Right ventricle myocardium superior (tissue), 1 donor: ENCODE measurements at places on chromosomes 6 and 20.

DNA sequence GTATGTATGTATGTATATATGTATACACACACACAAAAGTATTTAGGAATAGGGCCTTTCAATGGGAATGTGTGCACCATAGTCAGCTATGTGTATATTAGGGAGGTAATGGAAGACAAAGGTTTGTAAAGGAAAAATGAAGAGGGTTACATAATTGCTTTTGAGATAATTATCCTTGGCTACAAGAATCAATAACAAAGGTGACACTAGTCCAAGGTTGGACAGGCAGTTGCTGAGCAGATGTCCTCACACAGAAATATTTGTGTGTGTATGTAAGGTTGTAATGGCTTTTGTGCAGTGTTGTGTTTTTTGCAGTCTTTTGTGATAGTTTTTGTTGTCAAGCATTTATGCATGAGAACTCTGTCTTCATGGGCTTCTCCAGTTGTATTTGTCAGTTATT, 157.9 kb upstream of the MARCKS start:
- DNase-seq = no peak

DNA sequence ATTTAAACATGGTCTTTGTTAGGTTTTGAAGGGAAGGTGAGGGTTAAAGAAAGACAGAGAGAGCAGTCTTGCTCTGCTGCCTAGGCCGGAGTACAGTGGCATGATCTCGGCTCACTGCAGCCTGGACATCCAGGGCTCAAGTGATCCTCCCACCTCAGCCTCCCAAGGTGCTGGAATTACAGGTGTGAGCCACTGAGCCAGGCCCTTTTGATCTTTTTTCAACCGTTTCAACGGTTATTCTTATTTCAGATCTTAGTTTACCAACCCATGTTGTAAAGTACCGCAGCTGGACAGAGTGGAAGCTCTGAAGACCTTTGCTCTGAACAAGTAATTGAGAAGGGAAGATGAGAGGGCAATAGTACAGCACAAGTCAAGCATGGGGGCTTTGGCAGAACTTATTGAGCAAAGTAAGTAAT, 1.2 kb upstream of the SRPK1 start:
- no peak for DNase-seq

DNA sequence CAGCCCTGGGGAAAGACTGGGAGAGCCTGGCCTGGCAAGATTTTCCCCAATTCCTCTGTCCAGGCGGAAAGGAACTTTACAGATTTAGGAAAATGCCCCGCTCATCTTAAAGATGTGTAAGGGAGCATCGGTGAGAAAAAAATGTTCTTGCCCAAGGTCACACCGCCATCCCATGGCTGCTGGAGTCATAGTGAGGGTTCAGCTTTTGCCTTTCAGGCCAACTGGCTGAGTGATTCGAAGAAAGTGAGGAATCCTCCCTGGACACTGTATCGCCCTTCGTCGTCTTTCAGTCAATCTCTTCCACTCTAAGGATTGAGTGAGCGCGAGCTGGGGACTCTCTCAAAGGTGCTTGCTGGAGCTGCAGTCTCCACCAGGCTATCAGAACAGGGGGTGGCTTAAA, 1.4 kb downstream of the WFDC2 start:
- no peak for DNase-seq

DNA sequence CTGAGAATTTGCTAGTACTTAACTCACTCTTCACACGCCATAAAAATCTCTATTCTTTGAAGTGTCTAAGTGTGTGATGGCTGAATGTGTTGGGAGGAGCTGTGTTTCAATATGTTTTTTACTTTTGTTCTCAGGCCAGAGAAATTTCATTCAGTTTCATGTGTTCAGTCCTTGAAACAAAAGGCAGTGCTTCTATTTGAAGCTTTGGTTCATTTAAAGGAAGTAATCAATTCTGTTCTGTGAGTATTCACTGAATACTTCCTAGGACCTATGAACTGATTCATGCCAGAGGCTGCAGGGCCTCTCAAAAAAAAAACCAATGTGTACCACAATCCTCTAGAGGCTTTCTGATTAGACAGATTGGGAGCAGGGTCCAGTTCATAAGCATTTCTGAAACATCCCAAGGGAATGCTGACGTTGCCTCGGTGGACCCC, 12.4 kb upstream of the F13A1 start:
- no peak for DNase-seq
